ENCODE measurements at places on chromosomes 2 and 18. TPM values are rescaled to one million over a fixed set of nuclear protein-coding genes. Genes with fewer than 3 reads are reported as not detected.

TDRD15 gene
- total RNA-seq, result not detected

XDH gene
- total RNA-seq, result 75.4 TPM

TTN gene
- total RNA-seq, result 1.3 TPM

DNA sequence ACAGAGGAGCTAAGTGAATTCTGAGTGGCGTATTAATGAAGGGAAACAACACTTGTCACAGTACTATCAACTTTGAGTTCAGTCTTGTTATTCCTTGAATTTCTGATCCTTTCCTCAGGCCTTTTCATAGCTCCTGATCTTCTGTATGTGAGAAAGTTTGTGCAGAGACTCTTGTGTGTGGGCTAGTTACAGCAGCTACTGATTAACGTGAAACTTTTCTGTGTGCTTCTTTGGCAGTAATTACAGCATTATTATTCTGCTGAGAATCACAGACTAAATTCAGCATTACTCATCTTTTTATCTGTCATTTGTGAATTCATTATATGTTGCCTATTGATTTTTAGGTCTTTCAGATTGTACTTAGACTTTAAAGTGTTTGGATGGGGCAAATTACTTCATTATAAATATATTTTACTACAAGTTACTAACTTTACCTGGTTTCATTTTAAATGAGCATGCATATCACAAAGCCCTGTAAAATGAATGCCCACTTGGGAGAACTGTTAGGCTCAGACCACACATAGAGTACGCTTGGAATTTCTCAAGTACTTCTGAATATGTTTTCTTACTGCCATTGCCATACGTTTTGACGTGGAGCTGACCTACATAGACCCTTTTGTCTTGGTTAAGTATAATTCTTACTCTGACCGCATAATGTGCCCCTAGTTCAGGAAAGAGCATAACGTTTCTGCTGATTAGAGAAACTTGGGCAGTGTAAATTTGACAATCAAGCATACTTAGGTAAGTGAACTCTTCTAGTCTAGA is 36.2 kb downstream of the CREB1 start:
- DNase-seq, result no peak

DNA sequence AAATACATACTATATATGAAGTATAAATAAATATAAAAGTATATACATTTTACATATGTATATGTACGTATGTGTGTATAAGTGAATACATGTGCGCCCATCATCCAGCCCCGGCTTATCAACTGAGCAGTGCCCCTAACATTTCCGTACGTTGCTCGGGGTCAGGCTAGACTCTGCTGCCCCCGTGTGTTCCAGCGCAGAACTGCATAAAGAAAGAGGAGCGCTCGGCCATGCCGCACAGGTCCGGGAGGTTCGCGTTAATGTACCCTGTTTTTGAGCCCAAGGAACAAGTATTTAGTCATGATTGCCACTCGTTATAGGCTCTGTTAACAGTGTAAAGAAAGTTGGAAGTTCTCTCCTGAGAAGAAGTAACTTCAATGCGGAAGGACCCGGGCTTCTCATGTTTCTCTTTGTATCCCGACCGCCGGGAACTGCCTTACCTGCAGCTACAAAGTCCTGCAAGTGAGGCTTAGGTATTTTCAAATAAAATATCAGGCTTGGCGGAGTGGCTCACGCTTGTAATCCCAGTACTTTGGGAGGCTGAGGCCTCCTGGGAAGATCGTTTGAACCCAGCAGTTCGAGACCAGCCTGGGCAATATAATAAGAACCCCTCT is 55.7 kb downstream of the CD8B2 start:
- no peak for DNase-seq

DNA sequence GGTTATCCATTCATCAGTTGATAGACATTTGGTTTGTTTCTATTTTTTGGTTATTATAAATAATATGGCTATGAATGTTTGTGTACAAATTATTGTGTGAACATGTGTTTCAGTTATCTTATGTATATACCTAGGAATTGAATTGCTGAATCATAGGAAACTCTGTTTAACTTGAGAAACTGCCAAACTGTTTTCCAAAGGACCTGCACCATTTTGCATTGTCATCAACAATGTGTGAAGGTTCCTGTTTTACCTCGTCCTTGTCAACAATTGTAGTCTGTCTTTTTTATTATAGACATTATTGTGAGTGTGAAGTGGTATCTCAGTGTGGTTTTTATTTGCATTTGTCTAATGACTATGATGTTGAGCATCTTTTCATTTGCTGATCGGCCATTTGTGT is 17.1 kb downstream of the PDK1 start:
- DNase-seq, result no peak

DNA sequence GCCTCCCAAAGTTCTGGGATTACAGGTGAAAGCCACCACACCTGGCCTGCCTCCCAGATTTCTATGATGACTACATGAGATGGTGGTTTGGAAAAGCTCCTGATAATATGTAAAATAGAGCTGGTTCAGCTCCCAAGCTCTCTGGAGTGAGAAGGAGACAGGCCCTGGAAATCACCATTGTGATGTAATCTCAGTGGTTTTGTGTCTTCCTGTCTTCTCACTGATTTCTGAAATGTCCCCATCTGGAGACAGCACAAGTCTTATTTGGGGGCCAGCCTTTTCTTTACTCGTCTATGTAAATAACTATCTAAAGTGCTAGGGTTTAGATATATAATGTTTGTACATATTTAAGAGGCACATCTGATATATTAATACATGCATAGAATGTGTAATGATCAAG is 64.0 kb downstream of the CCNT2 start:
- DNase-seq, result no peak

DNA sequence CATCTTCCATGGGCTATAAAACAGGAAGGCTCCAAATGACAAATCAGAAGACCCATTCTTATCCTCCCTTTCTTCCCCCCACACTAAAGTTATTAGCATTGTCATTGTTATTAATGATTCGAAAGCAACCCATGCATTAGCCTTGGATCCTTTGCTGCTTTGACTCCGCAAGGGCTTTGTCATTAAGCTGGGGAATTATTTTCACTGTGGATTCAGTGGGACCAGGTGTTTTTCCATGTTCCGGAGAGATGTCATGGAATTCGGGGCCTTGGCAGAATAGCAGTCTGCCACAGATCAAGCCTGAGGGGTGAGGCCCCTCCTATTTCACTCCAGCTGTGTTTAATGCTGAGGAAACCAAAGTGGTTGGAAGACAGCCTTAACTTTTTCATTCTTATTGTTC is 357.1 kb downstream of the EN1 start:
- DNase-seq, result no peak

- DNase-seq, result no peak
Observed at GRCh38 chr2:43642363-43642762, 5.3 kb downstream of the PLEKHH2 start.

GRCh38 chr2:112710956-112711750 is 9.7 kb upstream of the NT5DC4 start:
- no peak for DNase-seq

- DNase-seq, result no peak
Observed at GRCh38 chr18:27400001-27400400, 214.9 kb upstream of the CHST9 start.

- no peak for DNase-seq
Observed at GRCh38 chr2:6823111-6823510, 42.6 kb downstream of the CMPK2 start.

- DNase-seq, result no peak
Observed at GRCh38 chr2:119289642-119290041, 66.0 kb downstream of the STEAP3 start.

DNA sequence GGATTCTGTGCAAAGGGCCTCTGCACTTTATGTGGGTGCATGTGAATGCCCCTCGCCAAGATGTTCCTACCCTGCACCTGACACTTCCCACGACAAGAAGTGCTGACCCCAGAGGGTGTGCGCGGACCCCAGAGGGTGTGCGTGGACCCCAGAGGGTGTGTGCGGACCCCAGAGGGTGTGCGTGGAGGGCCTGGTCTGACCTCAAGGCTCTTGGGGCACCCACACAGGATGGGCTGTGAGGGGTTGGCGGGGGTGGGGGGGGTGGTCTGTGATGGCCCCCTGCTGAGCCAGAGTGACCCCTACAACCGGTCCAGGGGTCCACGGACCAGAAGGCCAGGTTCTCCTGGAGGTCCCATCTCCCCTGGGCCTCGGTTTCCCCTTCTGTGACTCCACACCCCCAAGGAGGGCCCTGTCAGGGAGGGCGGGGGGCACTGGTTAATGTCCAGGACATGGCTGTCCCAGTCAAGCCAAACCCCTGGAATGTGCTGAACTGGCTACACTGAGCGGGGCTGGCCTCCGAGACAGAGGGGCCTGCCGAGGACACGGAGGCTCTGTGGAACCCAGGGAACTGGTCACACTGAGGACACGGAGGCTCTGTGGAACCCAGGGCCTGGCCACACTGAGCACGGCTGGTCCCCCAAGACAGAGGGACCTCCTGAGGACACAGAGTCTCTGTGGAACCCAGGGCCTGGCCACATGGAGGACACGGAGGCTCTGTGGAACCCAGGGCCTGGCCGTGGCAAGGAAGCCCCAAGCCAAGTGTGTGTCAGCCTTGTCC is 3.1 kb downstream of the NEU4 start:
- no peak for DNase-seq

- DNase-seq, result no peak
Observed at GRCh38 chr2:45681675-45682074, 30.2 kb downstream of the PRKCE start.

DNA sequence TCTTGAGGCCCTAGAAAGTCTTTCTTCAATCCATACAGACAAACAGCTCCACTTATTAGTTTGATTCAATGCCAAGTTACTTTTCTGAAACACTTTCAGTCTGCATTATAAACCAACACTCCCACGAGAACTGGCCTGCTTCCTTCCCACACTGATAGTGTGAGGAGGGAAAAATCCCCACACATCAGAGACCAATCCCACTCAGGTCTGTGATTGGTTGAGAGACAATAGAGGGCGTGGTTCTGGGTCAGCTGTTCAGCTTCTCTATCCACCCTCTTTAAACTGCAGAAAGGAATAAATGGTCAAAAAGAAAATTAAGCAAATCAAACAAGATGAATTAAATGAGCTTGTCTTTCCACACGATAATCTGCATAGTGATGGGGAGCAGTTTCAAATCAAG is 152.5 kb downstream of the NRP2 start:
- no peak for DNase-seq

GRCh38 chr2:86477349-86477748 is 36.2 kb downstream of the KDM3A start:
- no peak for DNase-seq

DNA sequence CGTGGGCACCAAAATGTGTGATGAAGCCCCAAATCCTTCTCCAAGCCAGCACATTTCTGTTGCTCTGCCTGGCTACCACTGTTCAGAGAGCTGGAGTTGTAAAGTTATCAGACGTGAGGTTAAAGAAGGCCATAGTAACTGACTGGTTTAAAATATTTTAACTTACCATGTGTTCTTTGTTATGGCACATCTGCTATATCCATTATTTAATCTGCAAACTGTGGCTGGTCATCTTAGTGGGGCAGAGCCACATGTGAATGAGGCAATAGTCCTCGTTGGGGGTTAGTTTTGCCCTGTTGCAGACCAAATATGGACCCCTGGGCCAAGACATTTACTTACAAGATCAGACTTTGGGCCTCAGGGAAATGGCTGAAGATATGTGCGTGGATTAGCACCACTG is 214.4 kb upstream of the RASGRP3 start:
- no peak for DNase-seq

DNA sequence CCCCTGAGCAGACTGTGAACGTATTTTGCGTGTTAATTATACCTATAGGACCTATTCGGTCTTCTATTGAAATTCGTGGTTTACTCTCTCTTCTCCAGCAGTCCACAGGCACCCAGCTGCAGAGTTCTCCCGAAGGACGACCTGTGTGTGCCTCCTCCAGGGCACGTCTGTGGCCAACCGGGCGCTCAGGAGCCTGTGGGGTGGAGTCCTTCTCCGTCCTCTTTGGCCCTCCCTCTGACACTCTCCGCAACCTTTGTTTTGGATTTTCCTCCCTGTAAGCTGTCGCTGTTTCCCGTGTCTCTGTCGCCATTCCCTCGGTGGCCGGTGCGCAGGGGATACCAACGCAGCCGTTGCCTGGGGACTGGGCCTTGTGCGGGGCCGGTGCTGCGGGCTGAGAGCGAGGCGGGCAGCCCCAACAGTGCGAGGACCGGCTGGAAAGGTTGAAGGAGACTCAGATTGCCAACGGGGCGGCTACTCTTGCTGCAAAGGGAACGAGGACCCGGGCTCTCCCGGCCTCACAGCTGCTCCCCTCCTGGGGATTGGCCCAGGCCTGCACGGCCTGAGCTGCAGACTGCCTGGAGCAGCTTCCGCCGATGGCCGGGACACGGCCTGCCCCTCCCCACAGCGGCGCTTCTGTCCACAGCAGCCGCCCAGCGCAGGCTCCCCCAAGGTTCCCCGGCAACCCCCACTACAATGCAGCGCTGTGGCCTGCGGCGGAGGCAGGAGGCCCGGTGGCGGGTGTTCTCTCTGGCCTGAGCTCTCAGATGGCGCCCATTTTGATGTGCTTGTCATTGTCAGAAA is 221.0 kb downstream of the MTX2 start:
- DNase-seq, result no peak

DNA sequence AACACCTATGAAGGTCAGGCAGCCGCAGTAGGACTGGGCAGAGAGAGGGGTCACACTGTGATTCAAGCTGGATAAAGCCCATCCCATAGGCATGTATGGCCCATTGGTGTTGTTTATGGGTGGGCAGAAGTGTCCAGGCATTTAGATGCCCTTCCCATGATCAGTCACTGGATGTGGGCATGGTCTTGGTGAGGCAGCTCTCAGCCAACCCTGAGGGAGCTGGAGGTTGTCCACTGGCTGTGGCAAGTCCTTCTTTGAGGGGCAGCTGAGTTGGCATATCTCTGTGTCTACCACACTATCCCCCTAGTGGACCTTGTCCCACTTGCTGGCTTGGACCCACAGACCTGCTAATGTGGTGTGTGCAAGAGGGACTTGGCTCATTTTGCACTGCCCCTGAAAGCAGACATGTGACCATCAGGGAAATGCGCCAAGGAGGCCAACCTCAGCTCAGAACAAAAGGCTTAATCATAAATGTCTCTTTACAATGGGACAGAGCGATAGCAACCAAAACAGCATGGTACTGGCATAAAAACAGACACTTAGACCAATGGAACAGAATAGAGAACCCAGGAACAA is 82.0 kb downstream of the TMEM17 start:
- no peak for DNase-seq

DNA sequence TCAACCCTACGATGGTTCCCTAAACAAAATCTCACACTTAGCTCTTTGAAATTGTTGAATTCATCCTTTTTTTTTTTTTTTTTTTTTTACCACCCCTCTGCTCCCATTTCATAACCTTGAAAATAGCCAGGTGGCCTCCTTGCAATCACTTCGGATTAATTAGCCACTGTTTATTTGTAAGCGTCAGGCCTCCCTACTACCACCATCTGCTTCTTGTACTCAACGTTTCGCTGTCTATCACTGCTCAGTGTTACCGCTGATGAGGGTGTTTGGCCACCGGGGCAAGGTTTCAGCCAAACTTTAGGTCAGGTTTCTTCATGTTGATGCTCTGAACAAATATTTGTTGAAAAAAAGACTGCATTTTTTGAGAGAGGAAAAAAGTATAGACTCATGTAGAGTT is 183.2 kb downstream of the EPHA4 start:
- DNase-seq, result no peak
